EH (cell line): ENCODE measurements at places on chromosomes 7 and 10.
A peak's percentile ranks its signal among the peaks of the same experiment; 100 is the strongest.

GRCh38 chr7:66399566-66399965, 194.4 kb downstream of the TPST1 start:
- DNase-seq, result peak; percentile 36

- no peak for DNase-seq
Measured at GRCh38 chr7:64638822-64639221, 27.1 kb upstream of the ZNF107 start.

DNA sequence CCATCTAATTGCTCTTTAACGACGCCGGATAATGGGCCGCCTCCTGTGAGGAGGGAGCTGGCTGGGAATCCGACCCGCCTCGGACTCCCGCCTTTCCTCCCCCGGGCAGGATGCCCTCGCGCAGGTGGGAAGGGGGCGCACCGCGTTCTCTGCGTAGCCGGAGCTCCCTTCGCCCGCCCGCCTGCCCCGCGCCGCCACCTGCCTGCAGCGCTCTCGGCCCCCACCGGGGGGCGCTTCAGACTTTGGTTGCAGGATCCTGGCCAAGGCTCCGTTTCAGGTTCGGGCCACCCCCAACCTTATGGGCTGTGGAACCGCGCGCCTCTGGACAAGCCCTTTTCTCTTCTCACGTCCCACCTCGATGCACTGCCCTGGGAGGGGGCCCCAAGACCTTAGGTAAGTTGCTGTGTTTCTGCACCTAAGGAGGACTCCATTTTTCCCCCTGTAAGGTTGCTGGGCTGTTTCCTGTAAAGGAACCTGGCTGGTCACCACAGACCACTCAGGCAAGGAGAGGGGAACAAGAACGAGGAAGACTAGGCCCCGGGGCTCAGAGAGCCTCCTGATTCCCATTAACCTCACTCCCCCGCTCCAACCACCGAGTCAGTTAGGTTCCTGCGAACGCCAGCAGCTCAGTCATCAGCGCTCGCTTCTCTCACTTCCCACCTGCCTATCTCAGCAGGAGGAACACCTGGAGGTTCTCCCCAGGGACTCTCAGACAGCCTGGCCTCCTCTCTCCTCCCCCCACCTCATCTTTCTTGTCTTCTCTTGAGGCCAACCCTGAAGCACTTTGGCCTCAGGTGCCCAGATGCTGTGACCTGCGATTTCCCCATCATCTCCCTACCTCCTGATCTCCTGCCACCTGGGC, 11.3 kb upstream of the KAZALD1 start:
- peak; percentile 56 for DNase-seq

GRCh38 chr7:41809529-41809939, 106.6 kb upstream of the INHBA start:
- peak; percentile 52 for DNase-seq

GRCh38 chr10:47319784-47320183, 2.5 kb upstream of the GDF2 start:
- no peak for DNase-seq

- peak; percentile 66 for DNase-seq
Measured at GRCh38 chr7:75727881-75728593, 10.7 kb downstream of the HIP1 start.

GRCh38 chr7:1275451-1276381, 43.0 kb downstream of the UNCX start:
- DNase-seq, result no peak

GRCh38 chr10:124417895-124418725, 613 bp downstream of the OAT start:
- peak; percentile 74 for DNase-seq

DNA sequence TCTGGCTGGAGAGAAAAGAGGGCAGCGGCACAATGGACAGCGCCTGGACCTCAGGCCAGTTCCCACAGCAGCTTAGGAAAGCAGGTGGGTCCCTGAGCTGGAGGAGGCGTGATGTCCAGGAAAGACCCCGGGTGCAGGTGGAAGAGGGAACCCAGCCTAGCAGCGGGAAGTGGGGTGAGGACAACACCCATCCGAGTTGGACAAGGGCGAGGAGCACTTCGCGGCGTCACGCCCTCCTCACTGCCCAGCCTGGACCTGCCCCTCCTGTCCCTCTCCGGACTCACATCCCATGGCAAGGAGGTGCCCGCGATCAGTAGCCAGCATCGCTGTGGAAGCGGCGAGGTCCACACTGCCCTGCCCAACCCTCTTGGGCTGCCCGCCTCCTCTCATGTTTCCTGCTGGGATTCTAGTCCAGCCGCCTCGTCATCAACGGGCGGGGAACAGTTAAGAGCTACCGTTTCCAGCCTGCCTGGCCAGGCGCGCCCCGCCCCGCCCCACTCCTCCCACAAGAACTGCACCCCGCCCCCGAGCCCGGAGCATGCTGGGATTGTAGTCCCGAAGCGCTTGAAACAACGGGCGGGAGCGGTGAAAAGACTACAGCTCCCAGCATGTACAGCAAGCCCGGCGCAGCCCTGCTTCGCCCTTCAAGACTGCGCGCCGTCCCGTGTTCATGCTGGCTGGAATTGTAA, 930.6 kb upstream of the ZNF722 start:
- DNase-seq, result no peak

DNA sequence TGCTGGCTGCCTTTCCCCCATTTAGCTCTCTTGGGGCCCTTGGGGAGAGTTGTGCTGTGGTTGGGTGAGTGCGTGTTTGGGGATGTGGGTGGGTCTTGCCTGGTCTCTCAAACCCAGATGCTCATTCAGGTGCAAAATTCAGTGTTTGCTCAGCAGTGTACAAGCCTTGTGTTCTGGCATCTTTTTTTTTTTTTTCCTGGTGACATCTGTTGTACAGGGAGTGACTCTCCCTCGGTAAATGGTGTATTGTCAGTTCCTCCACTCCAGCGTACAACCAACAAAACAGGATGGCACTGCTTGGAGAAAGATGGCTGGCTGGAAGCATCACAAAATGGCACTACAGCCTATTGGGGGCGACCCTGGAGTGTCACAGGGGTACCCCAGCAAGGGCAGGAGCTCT, 75.5 kb downstream of the LRMDA start:
- no peak for DNase-seq

- DNase-seq, result no peak
Measured at GRCh38 chr10:79171504-79171903, 102.7 kb downstream of the ZMIZ1 start.

GRCh38 chr10:71332466-71332865, 13.4 kb downstream of the SLC29A3 start:
- no peak for DNase-seq

DNA sequence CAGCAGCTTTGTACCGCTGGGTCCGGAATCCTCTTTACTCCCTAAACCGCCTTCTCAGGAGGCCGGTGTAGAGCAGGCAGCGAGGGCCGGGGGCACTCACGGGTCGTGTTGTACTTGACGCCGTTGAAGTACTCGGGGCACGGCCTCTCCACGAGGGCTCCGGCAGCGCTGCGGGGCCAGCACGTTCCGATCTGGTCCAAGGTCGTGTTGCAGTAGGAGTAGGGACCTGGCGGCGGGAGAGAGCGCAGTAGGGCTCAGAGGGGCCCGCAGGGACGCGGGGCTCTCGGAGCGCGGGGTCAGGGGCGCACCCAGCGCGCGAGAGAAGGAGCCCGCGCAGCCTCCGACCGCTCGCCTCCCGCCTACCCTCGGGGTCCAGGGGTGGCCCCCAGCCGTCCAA, 443 bp downstream of the CRHR2 start:
- no peak for DNase-seq

DNA sequence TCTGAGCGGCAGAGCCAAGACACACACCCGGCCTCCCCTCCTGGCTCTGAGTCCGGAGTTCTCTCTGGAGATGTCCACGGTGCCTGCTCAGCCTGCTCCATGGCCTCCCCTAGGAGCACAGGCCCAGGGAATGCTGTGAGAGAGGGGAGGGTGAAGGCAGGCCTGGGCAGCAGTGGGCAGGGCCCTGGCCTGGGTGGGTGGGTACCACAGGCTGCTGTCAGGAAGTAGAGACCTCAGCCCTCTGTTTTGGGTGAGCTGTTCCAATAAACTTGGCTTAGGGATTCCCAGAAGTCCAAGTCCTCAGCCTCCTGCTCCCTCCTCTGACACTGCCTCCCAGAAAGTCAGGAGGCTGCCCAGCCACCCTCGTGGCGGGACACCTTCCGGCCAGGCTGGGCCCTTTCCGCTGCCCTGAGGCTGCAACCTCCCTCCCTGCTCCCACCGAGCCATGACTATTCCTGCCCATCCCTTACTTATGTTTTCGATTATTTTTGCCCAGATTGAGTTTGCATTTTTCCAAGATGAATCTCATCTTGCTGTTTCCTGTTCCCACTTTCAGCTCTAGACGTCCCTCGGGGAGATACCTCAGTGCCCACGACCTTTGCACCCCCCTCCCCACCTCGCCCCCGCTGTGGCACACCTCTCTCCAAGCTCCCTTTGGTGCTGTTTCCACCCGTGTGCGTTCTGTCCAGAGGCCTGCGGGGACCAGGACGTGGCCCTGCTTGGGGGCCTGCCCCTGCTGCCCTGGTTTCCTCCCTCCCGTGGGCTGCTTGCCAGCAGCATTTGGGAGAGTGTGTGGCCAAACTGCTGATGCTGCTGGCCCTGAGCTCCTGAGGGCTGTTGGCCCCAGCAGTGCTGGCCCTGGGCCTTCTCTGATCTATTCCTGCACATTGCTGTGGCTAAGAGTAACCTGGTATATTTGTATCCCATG, 5.8 kb upstream of the POLM start:
- peak; percentile 99 for DNase-seq

DNA sequence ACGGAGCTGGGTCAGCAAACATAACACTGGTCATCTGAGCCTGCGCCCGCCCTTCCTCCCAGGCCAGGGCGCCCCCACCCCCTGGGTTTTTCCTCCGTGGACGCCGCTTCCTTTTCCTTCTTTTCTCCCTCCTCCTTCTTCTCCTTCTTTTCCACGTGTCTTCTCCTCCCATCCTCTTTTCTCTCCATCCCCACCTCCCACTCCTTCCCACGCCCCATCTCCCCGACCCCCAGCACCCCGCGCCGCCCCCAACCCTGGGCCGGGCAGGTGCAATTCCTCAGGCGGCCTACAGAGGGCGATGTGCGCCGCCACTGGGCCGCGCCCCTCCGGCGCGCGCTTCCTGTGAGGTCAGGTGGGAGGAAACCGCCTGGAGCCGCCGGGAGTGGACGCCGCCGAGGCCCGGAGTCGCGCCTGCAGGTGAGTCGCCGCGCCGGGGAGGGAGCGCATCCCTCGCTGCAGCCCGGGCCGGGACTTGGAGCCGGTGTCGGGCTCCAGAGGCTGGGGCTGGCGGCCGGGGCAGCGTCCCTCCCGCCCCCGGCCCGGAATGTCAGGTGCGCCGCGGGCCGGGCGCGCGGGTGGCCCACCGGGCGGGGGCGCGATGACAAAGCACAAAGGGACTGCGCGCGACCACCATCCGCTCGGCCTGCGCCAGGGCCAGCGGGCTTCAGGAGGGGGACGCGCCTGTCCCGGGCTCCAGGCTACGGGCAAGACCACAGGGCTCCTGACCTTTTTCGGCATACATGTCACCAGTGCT, at the start of gene FAM241B:
FAM241B (plus strand) TSS at position 351 of the 754 bp plus-strand sequence. CDS start 1,497 bp downstream, outside the sequence.
- peak; percentile 49 for DNase-seq

GRCh38 chr7:50821457-50822008, 38.8 kb upstream of the GRB10 start:
- peak; percentile 72 for DNase-seq

- DNase-seq, result no peak
Measured at GRCh38 chr10:43408331-43408709, 666 bp downstream of the HNRNPF start.
